ENCODE measurements at places on chromosomes 2 and 18.
A peak's percentile ranks its signal among the peaks of the same experiment; 100 is the strongest.

- DNase-seq: no peak
Observed at GRCh38 chr2:100924520-100925451, 77.3 kb upstream of the RPL31 start.

- DNase-seq: peak; percentile 17
Observed at GRCh38 chr2:70523996-70524965, 29.3 kb downstream of the TGFA start.

- no peak for DNase-seq
Observed at GRCh38 chr2:55862246-55862645, 61.3 kb downstream of the EFEMP1 start.

DNA sequence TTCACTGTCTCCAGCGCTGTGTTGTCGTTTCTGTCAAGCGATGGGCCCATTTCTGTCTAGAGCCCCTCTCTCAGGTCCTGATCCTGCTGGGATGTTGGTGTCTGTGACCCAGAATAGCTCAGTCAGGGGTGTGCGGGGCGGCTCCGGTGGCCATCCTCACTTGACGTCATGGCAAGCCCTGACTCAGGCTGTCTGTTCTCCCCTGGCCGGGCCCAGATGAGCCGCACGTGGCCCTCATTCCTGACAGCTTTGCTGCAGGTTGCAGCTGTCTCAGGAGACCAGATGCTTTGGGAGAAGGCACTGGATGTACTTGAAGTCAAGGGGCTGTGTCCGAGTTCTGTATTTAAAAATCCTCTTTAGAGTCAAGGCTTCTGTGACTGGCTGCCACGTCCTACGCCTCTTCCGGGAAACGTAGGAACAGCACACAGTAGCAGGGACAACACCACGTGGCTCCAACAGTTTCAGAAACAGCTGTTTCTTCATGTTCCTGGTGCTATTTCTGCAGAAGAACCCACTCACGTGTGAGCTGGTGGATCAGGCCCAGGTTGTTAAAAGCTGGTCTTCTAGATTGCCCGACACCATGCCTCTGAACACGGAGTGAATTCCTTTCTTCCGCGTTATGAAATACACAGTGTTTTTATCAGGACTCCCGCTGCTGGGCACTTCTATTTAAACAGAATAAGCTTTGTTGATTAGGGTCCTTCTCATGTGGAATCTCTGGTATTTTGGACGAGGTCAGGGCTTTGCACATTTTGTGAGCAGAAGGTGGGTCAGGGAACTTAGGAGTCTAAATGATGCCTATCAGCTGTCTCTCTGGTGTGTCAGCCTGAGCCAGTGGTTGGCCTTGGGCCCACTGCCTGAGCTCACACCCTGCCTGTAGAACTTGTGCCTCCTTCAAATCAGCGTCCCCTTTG lies 28.3 kb upstream of the NTSR2 start:
- peak; percentile 66 for DNase-seq

DNA sequence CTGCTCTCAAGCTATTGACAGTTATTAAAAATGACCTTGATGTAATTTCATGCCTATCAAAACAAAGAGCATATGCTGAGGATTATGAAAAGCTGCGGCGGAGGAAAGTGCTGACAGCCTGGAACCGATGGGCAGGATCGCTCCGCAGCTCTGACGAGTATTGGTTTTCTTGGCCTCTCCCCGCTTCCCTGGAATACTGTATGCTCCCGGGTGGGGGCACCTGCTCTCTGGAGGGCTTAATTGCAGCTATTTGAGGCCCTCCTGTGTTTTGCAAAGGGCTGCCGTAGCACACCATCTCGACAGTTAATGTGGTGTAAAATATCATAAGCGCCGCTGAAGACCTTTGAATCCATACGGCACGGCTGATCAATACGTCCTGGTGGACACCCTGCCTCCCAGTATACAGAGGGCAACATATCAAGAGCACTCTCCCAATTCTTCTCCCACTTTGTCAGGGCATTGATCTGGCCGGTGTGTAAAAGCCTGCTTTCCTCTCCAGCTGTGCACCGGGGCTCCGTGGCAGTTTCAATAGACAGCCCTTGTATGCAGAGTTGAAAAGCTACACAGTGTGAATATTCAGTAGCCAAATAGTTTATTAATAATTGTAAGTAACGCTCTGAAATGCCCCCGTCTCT lies 662.4 kb downstream of the GALR1 start:
- no peak for DNase-seq

DNA sequence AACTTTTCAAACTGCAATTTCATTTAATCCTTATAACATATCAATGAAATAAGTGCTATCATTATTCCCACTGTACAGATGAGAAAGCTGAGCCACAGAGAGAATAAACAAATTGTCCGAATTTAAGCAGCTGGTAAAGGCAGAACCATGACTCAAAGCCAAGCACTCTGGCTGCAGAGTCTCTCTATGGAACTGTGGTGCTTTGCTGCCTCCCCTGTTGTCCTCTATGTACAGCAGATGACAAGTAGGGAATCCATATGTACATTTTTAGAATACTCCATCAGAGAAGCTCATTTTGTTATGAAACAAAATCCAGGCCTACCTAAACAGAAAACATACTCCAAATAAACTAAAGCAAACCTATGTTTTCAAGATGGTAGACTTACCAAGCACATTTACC lies 45.1 kb downstream of the FARSB start:
- no peak for DNase-seq

GRCh38 chr18:68728081-68728700 lies 13.3 kb upstream of the TMX3 start:
- DNase-seq: no peak

GRCh38 chr2:62099523-62100175 lies 96.3 kb upstream of the B3GNT2 start:
- DNase-seq: no peak

DNA sequence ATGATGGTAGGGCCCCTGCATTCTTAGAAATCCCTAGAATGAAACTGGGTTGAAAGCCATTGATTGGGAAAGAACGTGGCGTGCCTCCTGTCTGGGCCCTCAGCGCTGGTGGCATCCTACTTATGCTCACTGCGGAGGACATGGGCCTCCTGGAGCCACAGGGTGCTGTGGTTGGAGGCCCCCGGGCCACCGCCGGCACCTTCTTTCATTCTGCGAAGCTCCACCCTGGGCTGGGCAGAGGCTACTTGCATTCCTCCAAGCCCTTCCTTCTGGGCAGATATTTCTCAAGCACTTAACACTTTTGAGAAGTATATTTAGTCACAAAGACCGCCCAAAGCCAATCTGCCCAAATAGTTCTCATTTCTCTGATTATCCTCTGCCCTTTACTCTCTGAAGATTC lies 311.9 kb downstream of the MYCN start:
- DNase-seq: no peak

DNA sequence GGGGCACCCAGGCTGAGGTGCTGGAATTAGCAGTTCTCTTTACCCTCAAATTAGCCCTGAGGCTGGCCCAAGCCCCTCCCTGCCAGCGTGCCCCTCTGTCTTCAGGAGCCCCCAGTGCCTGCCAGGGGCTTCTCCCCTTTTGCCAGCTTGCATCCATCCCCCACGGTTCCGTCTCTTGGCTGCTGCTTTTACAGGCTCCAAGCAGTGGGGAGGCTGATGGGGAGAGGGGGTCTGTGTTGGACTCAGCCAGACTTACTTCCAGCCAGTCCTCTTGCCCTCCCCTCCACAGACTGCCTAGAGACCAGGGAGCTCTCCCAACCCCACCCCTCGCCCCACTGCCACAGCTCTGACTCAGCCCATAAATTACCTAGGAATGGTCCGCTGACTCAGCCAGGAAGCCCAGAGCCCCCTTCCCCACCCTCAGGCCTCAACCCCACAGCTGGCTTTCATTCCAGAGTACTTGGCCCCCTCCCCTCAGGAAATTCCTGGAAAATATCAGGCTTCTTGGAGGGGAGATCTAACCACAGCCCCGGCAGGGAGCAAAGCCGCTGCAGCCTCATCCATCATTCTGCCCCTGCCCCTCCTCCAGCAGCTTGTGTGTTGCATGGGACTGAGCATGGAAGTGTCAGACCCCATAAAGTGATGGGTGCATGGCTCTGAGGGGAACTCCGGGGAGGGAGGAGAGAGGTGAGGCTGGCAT lies 184.6 kb downstream of the ZFP36L2 start:
- peak; percentile 94 for DNase-seq

GRCh38 chr2:27489118-27489497 lies 435 bp downstream of the IFT172 start:
- DNase-seq: no peak

GRCh38 chr2:137223722-137224121 lies 458.4 kb downstream of the THSD7B start:
- no peak for DNase-seq

- DNase-seq: no peak
Observed at GRCh38 chr2:28633746-28634145, 117.9 kb upstream of the PPP1CB start.

GRCh38 chr2:235011929-235012631 lies 60.3 kb downstream of the SH3BP4 start:
- DNase-seq: peak; percentile 58

DNA sequence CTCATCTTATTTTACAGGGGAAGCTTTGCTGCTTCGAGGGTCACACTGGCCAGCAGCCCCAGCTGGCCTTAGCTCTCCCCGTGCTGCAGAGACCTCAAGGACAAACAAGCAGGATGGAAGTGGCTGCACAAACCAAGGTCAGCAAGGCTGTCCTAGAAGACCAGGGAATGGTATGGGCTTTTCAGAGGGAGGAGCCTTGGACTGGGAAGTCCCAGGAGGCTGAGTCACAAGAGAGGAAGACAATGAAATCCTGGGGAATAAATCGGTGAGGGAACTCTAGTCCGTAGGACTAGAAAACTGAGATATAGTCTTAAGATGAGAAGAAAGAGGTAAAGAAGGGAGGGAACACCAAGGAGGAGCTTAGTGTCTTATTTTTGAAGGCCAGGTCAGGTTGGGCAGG lies 15.7 kb downstream of the CREG2 start:
- DNase-seq: no peak

- DNase-seq: no peak
Observed at GRCh38 chr2:86624267-86624547, 542 bp upstream of the RNF103 start.

DNA sequence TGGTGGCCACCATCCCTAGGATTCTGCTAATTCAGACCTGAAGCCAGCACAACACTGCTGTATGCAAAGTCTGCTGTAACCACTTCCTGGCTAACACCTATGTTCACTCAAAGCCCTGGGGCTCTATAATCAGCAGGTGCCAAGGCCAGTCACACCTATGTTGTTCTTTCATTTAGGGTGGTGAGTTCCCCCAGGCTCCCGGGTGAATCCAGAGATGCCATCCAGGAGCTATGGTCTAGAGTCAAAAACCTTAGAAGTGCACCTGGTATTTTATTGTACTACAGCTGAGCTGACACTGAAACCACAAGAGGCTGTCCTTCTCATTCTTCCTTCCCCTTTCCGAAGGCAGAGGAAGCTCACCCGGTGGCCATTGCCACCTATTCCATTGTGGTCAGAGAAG lies 46.2 kb upstream of the CCDC141 start:
- DNase-seq: no peak
